ENCODE measurements at places on chromosomes 2 and 18.

DNA sequence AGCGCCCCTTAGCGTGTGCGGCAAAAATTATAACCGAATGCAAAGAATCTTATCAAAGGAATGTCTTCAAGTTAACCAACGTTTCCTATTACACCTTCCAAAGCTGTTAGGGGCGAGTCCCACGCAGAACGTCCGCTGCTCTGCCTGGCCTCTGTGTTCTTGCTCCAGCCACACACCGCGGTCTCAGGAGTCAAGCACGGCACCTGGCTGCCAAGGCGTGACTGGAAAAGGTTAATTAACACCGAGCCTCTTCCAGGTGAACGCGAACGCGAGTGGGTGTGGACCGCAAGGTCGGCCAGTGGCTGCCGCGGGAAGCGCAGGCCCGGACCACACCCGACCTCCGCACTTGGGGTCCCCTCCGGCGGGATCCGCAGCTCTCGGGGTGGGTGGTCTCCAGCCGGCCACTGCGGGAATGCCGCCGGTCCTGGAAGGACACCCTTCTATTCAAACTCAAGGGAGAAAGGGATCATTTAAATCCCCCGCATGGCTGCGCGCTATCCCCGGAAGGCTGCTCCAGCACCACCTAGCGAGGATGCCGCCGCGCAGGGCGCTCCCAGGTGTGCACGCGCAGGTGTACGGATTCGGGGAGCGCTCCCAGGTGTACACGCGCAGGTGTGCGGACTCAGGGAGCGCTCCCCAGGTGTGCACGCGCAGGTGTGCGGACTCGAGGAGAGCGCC lies 830 bp downstream of the CYB5A start:
- peak; percentile 64 for DNase-seq

DNA sequence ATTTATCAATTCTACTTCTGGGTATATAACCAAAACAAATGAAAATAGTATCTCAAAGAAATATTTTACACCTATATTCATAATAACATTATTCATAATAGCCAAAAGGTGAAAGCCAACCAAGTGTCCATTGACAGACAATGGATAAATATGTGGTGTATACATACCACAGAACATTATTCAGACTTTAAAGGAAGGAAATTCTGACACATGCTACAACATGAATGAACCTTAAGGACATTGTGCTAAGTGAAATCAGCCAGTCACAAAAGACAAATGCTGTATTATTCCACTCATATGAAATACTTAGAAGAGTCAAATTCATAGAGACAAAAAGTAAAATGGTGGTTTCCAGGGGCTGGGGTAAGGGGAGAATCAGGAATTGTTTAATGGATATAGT lies 370.5 kb upstream of the CHAC2 start:
- no peak for DNase-seq

- DNase-seq = no peak
Observed at GRCh38 chr2:203461746-203462145, 73.4 kb downstream of the RAPH1 start.

GRCh38 chr2:151258121-151258520 lies 3.5 kb downstream of the RBM43 start:
- no peak for DNase-seq

DNA sequence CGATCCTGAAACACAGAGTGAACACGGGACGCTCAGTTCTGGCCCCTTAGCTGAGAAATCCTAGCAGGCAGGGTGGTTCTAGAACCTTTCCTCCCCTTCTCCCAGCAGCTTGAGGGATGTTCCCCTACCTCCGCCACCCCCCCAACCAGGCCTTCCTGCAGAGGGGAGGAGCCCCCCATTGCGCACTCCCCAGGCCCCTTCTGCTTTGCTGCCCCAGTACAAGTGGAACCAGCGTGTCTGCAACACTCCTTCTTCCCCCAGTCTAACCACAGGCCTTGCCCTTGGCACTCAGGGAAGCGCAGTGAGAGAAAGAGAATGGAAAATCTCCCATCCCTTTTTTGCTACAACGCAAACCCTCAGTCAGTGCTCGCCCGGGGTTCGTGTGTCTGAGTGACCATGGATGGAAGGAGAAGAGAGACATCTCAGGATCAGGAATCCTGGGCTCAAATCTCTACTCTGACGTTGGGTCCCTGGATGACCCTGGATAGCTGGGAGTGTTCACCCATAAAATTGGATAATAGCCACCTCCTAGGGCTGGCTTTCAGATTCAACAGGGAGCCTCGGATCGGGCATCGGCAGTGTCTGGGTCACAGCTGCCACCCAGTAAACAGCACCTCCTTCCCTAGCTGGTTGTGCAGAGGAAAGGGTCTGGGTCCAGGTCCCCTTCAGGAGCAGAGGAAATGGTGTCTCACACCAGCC lies 3.7 kb downstream of the NPPC start:
- DNase-seq = no peak

GRCh38 chr18:22170421-22171257 lies 1.2 kb downstream of the GATA6 start:
- DNase-seq = no peak

DNA sequence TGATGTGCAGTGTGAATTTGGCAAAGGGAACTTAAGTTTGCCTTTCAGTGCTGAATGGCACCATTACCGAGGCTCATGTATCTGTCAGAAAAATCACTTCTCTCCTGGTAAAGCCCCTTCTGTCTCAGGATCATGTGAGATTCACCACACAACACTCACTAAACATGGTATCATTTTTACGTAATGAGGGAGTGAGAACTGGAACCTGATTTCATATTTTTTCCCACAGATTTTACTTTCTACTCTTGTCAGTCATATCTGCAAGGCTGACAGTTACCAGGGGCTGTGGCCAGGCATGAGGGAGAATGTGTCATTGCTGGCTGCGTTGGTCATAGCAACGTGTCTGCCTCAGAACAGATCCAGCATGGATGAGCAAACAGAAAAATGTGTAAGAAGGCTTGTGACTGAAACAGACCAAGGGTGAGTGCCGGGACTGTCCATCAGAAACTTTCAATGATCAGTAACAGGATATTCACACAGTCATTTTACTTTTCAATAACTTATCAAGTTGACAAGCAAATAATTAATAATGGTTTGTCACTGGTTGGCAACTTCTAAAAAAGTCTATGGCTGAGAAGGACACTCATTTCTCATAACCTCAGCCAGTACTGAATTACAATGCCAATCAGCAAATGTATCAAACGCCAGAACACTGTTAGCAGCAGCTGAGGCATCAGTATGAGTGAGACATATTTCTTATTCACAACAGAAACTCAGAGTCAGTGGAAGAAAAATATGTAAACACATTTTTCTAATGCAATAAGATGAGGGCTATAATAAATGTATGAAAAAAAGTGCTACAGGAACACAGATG lies 100.5 kb downstream of the CDC42EP3 start:
- DNase-seq = peak; percentile 65

DNA sequence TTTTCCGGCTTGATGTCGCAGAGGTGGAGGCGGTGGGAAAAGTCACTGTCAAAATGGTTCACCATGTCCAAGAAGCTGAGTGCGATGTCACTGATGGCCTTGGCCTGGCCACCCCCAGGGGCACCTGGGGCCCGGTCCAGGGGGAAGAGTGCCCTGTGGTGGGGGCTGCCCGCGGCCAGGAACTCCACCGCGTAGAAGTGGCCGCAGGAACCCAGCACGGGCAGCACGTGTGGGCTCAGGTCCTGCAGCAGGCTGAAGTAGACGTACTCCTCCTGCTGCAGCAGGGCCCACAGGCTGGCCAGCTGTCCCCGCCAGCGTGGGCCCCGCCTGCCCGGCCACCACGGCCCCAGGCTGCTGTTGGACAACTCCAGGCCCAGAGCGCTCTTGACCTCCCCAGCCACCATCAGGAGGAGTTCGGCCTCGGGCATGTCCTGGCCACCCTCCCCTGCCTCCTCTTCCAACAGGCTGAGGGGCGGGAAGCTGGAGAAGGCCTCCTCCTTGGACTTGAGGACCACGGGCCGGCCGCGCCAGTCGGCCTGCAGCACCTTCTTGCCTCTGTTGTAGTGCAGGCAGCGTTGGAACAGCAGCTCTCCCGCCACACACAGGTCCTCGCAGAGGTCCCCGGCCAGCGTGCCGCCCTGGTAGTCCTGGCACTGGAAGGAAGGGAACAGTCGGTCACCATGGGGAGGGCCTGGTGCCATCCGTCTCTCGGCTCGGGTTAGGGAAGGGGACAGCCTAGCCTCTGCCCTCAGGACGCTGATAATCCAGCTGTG lies 10.3 kb downstream of the DIPK1C start:
- DNase-seq = no peak

- peak; percentile 33 for DNase-seq
Observed at GRCh38 chr2:10487081-10487740, 39.1 kb upstream of the ODC1 start.

DNA sequence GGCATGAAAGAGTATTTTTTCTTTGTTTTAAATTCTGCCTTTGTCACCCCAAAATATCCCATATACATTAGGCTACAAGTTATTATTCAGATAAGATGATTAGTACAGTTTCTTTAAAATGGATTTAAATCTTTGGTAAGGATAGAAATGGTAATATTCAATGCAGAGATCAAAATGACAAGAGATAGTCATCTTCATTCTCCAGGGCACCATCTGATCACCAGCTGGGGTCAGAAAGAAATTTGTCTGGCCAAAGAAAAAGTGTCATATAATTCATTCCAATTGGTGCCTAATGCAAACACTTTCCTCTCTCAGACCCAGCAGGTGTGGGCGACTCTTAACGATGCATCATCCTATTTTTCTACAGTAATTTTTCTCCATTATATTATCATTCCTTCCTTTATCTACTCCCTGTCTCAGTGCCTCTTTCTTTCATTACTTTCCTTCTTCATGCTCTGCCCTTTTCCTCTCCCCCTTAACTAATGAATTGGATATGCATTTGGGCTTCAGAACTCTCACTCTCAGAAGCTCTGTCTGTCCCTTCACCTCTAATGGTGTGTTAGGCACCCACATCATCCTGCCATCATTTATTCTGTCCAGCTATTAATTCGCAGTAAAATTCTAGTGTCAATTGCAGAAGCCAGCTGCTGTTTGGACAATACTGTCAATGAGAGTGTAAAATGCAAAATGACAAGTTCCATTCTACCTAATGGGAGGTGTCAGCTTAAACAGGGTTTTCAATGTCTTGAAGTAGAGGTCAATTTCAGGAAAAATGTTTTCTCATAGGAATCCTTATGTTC lies 570.5 kb downstream of the TDRD15 start:
- DNase-seq = no peak

DNA sequence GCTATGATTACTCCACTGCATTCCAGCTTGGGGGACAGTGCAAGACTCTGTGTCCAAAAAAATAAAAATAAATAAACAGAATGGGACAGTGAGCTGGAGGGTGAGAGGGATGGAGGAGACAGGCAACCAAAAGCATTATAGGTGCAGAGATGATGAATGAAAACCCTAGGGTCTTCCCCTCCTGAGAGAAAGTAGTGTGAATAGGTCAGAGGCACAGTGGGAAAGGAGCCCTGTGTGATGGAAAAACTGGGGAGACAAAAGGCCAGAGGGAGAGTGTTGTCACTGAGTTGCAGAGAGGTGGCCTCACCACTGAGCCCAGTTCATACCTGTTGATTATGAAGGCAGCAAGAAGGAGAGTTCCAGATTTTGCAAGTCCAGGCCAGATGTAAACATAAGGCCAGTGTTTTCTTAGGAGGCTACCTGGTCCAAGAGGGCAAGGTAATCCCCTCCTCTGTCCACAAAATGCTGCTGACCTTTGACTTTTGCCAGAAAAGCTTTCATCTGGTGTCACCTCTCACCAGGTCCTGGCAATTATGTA lies 17.6 kb upstream of the AGFG1 start:
- no peak for DNase-seq

GRCh38 chr2:100107906-100108647 lies 34.3 kb downstream of the AFF3 start:
- DNase-seq = no peak

DNA sequence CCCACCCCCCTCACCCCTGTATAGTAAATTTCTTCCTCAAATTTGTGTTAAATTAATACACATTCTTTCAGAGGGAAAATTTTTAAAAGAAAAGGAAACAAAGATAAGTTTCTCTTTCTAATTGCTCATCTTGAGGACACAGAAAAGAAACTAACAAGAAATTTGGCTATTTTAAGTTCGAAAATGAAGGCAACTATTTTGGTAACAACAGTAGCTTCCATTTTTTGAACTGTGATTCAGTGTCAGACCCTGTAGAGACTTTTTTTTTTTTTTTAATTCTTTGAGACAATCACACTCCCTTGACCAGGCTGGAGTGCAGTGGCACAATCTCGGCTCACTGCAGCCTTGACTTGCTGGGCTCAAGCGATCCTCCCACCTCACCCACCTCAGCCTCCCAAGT lies 194.9 kb downstream of the SS18 start:
- no peak for DNase-seq

- no peak for DNase-seq
Observed at GRCh38 chr2:206988884-206989283, 49.6 kb downstream of the CPO start.

DNA sequence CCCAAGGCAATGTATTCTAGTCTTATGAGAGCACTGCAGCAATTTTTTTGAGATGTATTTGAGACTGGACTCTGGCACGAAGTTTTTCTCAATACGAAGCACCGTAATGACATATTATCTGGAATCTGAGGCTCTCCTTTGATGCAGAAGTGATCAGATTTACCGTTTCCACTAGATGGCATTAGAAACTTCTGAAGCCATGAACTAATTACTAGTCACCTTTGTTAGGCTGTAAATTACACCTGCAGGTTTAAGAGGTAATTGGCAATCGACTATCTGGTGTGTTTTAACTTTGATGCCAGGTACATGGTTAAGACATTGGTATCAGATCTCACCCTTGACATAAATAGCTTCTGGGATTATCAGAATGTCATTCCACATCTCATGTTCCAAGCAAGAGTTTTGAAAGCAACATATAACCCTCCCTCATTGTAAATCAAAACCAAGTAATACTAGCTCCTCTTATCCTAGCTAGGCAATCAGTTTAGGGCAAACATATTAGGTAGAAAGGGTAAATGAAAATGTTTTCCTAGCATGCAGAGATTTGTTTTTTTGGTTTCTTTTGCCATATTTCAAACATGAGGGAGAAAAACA lies 254.6 kb upstream of the SPRED2 start:
- DNase-seq = no peak

DNA sequence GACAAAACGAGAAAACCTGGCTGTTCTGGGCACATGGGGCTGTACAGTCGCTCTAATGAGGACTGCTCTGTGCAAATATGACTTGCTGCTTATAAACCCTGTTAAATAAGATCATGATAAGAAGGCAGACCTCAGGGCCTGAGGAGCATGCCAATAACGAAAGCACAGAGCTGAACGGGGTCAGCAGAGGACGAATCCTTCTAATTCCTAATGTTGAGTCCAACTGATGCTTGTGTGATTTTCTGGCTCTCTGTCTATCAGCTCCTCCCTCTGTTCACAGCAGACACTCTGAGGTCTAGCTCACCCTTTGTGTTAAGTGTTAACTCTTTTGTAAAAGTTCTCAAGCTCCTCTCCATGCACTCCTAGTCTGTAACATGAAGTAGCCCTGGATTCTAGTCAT lies 167.2 kb upstream of the REV1 start:
- DNase-seq = no peak

GRCh38 chr2:28071221-28071620 lies 180.7 kb downstream of the BABAM2 start:
- no peak for DNase-seq

GRCh38 chr2:1848599-1848995 lies 104.3 kb upstream of the PXDN start:
- no peak for DNase-seq

Data from activated effector memory CD4-positive, alpha-beta T cell treated with anti-CD3 and anti-CD28 coated beads, Interleukin-2, amount 50 U/mL, for 16 hours (primary cell).